ENCODE measurements at places on chromosomes 11 and 22. TPM values are rescaled to one million over a fixed set of nuclear protein-coding genes. Genes with fewer than 3 reads are reported as not detected.

The DNAJC24 gene
- 15.5 TPM for total RNA-seq

The C11orf86 gene
- not detected for total RNA-seq

DNA sequence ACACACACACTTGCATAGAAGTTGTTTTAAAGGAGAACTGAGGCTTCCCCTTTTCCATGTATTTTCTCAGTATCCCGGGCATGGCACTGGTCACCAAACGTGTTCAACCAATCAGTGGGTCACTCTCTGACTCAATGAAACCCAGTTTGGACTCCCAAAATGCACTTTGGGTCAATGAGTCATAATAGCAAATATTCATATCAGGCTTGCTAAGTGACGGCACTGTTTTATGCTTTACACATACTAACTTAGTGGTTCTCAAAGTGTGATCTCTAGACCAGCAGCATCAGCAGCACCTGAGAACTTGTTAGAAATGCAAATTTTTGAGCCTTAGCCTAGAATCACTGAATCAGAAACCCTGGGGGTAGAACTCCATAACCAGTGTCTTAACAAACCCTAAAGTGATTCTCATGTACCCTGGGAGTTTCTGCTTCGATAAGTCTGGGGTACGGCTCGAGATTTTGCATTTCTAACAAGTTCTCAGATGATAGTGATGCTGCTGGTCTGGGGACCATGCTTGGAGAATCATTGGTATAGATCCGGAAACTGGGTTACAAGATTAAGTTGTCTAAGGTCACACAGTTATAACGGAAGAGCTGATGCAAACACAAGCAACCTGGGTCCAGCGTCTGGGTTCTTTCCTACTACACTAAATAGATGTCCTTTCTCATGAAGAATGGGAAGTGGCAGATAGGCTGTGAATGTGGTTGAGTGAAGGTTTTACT is 35.6 kb downstream of the ETS1 start:
- H3K27me3 ChIP-seq, result no peaks in the 10 kb centered on the region
- H3K36me3 ChIP-seq, result no peaks in the 10 kb centered on the region
- no peak overlapping the region for H3K4me3 ChIP-seq
- DNase-seq, result no peak

DNA sequence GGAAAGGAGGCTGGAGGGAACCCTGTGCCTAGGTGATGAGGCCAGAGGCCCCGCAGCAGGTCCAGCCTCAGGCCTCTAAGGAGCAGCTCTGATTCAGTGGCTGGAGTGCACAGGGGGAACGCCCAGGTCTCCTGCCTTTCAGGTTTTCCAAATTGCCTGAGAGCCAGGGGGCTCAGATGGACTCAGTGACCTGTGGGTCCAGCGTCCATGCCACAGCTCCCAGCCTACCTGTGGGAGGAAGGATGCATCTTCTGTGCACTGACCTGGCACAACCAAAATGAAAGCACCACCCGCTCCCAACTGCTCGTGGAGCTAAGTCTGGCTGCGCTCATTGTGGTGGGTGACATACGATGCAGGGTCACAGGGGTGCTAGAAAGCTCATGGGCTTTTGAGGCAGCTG is 82.8 kb downstream of the FEZ1 start:
- no peak overlapping the region for H3K4me3 ChIP-seq
- H3K36me3 ChIP-seq, result no peaks in the 10 kb centered on the region
- H3K27ac ChIP-seq, result no peak overlapping the region
- H3K4me1 ChIP-seq, result no peaks in the 10 kb centered on the region

DNA sequence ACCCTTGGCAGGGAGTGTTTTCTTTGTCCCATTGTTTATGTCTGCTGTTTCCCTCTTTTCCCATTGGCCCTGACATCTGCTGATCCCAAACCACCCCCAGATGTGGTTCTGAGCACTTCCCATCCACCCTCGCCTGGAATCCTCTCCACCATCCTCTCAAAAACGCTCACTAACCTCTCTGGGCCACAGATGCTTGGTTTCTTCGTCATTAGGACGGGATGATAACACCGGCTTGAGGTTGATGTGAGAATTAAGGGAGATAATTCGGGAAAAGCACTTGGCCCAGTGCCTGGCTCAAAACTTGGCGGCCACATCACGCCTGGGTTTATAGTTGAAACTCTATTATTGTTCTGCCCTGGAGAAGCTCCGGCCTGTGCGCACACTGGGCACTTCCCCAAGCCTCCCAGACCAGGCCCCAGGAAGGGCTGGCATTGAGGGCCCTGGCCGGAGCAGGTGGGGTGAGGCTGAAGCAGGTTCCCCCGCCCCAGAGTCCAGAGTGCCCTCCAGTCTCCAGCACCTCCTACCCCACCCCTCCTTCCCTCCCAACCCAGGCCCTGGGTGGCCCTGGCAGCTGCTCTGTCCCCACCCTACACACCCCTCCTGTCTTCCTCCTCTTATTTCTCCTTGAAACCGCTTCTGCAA is 63.7 kb downstream of the CYTH4 start:
- H3K4me1 ChIP-seq, result peaks cover 8% of the 10 kb centered on the region
- H3K27ac ChIP-seq, result no peak overlapping the region
- no peaks in the 10 kb centered on the region for H3K36me3 ChIP-seq
- peaks cover 13% of the 10 kb centered on the region for H3K27me3 ChIP-seq
- H3K4me3 ChIP-seq, result no peak overlapping the region

DNA sequence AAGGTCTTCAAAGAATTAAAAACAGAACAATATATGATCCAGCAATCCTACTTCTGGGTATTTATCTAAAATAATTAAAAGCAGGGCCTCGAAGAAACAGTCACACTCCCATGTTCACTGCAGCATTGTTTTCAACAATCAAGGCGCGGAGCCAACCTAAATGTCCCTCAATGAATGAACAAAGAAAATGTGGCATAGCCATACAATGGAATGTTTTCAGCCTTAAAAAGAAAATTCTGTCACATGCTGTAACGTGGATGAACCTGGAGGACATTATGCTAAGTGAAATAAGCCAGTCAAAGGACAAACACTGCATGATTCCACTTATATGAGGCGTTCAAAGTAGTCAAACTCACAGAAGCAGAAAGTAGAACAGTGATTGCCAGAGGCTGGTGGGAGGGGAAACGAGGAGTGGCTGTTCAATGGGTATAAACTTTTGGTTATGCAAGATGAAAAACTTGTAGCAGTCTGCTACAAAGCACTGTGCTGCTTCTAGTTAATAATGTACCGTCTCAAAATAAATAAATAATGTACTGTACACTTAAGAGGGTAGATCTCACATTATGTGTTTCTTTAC is 41.2 kb downstream of the SNX19 start:
- DNase-seq, result no peak
- H3K4me3 ChIP-seq, result no peak overlapping the region
- H3K36me3 ChIP-seq, result peaks cover 72% of the 10 kb centered on the region
- H3K27ac ChIP-seq, result no peak overlapping the region
- no peaks in the 10 kb centered on the region for H3K4me1 ChIP-seq

- H3K4me3 ChIP-seq, result no peak overlapping the region
- no peak for DNase-seq
- no peaks in the 10 kb centered on the region for H3K27me3 ChIP-seq
- no peaks in the 10 kb centered on the region for H3K36me3 ChIP-seq
- no peaks in the 10 kb centered on the region for H3K4me1 ChIP-seq
- no peak overlapping the region for H3K27ac ChIP-seq
Measured at GRCh38 chr22:27971926-27972325, 52.9 kb upstream of the PITPNB start.

- H3K27me3 ChIP-seq, result no peaks in the 10 kb centered on the region
- H3K27ac ChIP-seq, result no peak overlapping the region
- no peak overlapping the region for H3K4me3 ChIP-seq
- DNase-seq, result no peak
- no peaks in the 10 kb centered on the region for H3K4me1 ChIP-seq
Measured at GRCh38 chr11:74072286-74072685, 63.4 kb upstream of the UCP3 start.

DNA sequence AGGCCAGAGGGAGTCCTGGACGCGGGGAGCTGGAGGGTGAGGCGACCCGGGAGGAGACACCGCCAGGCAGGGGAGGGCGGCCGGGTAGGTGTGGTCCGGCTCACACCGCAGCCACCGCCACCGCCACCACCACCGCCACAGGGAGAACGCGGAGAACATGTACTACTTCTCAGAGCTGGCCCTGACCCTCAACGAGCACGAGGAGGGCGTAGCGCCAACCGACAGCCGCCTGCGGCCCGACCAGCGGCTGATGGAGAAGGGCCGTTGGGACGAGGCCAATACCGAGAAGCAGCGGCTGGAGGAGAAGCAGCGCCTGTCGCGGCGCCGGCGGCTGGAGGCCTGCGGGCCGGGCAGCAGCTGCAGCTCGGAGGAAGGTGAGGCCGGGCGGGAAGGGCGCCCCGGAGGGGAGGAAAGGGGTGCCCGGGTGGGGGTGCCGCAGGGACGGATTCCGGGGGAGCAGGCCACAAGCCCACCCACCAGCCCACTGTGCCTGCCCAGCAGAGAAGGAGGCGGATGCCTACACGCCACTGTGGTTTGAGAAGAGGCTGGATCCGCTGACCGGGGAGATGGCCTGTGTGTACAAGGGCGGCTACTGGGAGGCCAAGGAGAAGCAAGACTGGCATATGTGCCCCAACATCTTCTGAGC is 62.8 kb downstream of the MORC2 start:
- no peaks in the 10 kb centered on the region for H3K4me1 ChIP-seq
- H3K27me3 ChIP-seq, result no peaks in the 10 kb centered on the region
- H3K4me3 ChIP-seq, result no peak overlapping the region
- no peak for DNase-seq

GRCh38 chr11:67117672-67118180 is 1.3 kb upstream of the KDM2A start:
- DNase-seq, result peak; percentile 69
- H3K4me1 ChIP-seq, result peaks cover 21% of the 10 kb centered on the region
- H3K27ac ChIP-seq, result peak overlapping the region; percentile 86
- peak overlapping the region; percentile 45 for H3K4me3 ChIP-seq

- DNase-seq, result no peak
- H3K27ac ChIP-seq, result no peak overlapping the region
- H3K27me3 ChIP-seq, result no peaks in the 10 kb centered on the region
Measured at GRCh38 chr22:29348041-29348440, 32.5 kb upstream of the RASL10A start.

DNA sequence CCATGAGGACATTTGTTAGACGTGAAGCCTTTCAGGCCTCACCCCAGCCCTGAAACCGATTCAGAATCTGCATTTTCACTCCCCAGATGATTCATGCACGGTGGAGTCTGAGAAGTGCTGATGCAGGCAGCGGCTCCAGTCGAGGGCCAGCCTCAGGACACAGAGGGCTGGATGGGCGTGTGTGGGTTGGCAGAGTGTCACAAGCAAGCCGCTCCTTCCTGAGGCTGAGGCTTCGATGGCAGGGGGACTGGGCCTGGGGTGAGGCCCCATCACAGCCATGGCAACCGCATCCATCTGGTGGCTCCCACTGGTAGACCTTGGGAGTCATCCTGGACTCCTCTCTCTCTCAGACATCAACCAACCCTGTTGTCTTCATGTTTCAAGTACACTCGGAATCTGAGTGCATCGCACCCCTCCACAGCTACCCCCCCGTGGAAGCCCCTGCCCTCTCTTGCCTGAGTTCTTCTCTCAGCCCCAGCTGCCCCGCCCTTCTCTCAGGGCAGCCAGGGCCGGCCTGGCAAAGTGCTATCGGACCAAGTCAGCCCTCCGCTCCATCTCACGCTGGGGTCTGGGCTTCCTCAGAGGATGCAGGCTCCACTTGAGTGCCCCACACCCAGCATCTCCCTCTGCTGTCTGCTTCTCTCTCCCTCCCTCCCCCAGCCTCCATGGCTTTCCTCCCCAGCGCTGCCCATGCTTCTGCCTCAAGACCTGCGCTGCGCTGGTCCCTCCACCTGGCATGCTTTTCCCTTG is 10.6 kb downstream of the KCNC1 start:
- no peaks in the 10 kb centered on the region for H3K4me1 ChIP-seq
- H3K36me3 ChIP-seq, result no peaks in the 10 kb centered on the region
- H3K4me3 ChIP-seq, result no peak overlapping the region
- H3K27ac ChIP-seq, result no peak overlapping the region
- peaks cover 59% of the 10 kb centered on the region for H3K27me3 ChIP-seq

- no peak overlapping the region for H3K4me3 ChIP-seq
- no peaks in the 10 kb centered on the region for H3K27me3 ChIP-seq
- no peak overlapping the region for H3K27ac ChIP-seq
- no peaks in the 10 kb centered on the region for H3K36me3 ChIP-seq
Measured at GRCh38 chr22:43288807-43289420, 54.3 kb downstream of the SCUBE1 start.

- H3K4me1 ChIP-seq, result no peaks in the 10 kb centered on the region
- H3K27ac ChIP-seq, result no peak overlapping the region
- H3K4me3 ChIP-seq, result no peak overlapping the region
Measured at GRCh38 chr22:41757502-41757901, 43.0 kb upstream of the CCDC134 start.
